ACHN (cell line): ENCODE measurements at places on chromosomes 7 and 10.

DNA sequence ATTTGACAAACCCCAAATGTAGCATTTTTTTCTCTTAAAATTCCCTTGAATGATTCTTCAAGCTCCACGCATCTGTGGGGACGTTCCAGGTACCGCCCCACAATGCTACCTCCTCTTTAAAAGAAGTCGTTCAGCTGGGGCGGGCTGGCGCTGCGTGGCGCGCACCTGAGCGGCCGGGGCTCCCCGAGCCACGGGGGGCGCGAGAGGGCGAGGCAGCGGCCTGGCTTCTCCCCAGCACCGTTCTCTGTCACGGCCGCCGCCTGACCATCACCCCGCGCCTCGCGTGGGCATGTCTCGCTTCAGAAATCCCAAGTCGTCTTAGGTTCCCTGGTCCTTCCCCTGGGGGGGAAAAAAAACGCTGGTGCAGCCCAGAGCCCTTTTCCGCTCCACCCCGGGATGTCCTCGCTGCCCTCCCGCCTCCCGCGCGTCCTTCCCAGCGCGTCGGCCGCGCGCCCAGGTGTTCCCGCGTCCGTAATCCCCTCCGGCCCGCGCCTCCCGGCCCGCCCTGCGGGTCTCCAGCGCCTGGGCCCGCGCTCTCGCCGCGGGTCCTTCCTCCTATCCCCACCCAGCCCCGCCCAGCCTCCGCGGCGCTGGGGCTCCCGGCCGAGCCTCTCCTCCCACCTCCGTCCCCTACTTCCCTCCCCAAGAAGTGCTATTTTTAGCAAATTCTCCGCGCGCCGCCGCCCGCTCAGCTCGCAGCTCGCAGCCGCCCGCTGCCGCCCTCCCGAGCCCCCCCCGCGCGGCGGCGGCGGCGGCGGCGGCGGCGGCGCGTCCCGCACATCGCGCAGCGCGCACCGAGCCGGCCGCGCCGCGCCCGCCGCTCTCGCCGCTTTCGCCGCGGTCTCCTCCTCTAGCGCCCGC lies 58.7 kb upstream of the PRPS1L1 start:
- DNase-seq = peak; percentile 32

GRCh38 chr10:95562341-95562965 lies 1.3 kb upstream of the SORBS1 start:
- DNase-seq = no peak

- DNase-seq = peak; percentile 6
Measured at GRCh38 chr7:145633513-145633912, 483.1 kb upstream of the CNTNAP2 start.

DNA sequence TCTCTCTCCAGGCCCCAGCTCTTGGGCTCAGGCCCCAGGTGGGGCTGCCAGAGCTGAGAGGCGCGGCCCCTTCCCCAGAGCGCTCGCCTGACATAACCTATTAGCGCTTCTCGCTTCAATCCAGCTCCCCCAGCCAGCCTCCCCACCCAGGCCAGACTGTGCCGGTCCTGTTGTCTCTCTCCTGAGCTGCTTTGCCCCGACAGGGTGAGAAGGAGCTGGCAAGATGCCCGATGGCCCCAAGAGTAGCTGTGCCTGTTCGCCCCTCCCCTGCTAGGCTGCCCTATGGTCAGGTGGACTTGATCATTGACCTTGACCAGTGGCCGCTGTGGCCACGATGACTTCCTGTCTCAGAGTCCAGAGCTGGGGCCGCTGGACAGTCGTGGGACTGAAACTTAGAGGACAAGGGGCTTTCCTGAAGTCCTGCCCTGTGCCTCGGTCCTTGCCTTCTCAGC lies 9.1 kb downstream of the TMEM270 start:
- no peak for DNase-seq

- no peak for DNase-seq
Measured at GRCh38 chr10:63723320-63723719, 202.1 kb downstream of the REEP3 start.

DNA sequence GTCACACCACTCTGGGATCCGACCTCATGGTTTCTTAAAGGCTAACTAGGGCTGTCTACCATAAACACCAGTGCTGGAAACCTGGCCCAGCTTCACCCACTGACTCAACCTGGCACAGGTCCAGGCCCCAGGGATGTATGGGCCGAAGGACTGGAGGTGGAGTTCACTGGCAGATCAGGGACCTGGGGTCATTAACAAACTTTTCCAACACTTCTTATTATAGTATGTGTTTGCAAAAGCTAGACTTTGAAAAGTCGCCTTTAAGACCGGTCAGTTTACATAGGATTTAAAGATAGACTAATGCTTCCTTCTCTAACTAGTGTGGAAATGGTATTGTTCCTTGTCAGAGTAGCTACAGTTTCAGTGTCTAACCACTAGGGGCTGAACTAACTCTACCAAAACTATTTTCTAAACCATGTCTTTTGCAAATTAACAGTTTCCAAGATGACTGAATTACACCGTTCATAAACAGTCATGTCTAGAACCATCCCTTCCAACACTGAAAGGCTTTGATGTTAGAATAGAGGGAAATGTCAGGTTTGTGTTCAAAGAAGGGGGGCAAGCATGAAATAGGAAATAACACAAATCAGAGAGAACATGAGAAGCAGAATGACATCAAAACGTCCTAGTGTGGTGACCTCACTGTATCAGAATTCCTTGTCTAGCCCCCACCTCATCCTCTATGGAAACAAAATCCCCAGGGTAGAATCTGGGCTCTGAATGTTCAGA lies 29.7 kb downstream of the STN1 start:
- DNase-seq = peak; percentile 90

- DNase-seq = no peak
Measured at GRCh38 chr7:74379938-74380337, 73.8 kb upstream of the GTF2IRD1 start.

DNA sequence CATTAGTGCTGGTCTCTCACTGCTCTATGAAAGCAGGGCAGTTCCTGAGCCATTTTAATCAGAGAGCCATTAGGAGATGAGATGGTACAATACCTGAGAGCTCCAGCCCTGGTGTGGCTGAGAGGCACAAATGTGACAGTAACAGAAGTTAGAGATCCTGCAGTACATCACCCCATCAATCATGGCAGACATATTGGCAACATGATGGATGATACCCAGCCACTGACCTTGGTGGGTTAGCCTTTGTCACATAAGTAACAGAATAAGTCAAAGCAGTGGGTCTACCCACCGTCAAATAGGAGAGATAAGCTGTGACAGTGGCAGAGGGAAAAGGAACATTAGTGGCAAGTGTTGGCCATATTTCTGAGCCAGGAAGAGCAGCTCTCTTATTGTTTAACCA lies 53.3 kb upstream of the NXPH1 start:
- no peak for DNase-seq

DNA sequence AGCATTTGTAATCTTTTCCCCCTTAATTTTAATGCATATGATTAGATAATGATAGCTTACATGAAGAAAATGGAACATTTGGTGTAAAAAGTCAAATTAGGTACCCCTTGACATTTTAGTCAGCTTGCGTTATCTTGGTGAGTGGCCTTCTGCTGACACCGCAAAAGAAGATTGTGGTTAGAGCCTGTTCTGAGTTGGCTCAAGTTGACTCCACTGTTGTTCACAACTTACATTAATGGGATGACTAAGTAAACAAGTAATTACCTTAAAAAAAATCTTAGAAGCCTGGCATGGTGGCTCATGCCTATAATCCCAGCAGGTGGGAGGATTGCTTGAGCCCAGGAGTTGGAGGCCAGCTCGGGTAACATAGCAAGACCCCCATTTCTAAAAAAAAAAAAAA lies 24.2 kb downstream of the TRRAP start:
- DNase-seq = no peak
